ENCODE measurements at places on chromosomes 11 and 22.
A peak's percentile ranks its signal among the peaks of the same experiment; 100 is the strongest.

- no peak for DNase-seq
Observed at GRCh38 chr11:64918017-64918416, 1.0 kb upstream of the ATG2A start.

DNA sequence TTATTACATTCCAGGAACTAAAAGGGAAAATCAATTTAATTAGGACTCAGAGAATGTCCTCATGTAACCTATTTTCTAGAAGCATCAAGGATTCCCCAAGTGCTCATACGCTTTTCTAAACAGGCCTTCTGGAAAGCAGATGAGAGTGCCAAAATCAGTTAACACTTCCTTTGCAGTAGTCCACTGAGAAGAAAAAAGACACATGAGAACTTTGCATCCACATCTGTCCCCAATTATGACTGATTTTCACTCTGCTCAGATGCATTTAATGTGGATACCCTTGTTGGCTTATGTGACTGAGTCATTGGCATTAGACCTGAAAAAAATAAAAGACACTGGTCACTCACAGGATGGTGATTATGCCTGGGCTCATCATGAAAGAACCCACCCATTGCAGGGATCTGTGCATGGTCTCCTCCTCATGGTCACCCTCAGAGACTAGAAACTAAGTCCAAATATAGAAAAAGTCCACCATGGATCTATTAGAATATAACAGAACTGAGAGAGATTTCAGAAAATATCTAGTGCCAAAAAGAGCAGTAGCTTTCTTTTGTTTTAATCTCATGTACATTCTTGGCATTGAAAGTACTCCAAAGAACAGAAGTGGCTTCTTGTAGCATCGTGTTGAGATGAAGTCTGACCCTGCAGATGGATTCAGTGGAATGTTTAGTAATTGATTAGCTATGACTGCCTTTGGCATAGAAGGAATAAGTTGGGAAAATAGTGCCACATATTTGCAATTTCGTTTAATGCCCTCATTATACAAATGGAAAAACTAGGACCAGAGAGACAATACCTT is 48.8 kb upstream of the FIBIN start:
- no peak for DNase-seq

DNA sequence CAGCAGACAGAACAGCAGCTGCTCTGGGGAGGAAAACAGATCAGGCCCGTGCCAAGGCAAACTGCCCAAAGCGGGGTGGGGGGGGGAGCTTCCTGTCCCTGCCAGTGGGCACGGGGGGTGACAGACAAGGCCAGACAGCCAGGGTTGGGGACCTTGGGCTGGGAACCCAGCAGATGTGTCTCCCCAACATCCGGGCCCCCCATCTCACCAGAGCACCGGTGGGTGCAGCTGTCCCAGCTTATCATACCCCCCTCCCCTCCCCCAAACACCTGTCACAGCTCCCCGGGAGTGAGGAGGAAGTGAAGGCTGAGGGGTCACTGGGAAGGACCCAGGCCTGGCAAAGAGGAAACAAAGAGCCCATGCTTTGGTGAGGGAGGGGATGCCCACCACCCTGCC is 1.3 kb downstream of the PPP1R14B start:
- DNase-seq: peak; percentile 27

GRCh38 chr11:105148241-105148640 is 8.7 kb upstream of the CARD18 start:
- no peak for DNase-seq

- DNase-seq: no peak
Observed at GRCh38 chr11:35990170-35990569, 46.3 kb downstream of the LDLRAD3 start.

GRCh38 chr11:22828373-22828772 is 1.2 kb downstream of the SVIP start:
- no peak for DNase-seq
